ENCODE measurements at places on chromosomes 7 and 10.

GRCh38 chr10:102627736-102628293 lies 16.5 kb upstream of the TRIM8 start:
- no peak for DNase-seq

- no peak for DNase-seq
Observed at GRCh38 chr7:42104231-42104630, 132.8 kb downstream of the GLI3 start.

GRCh38 chr10:102299873-102300272 lies 54.5 kb downstream of the GBF1 start:
- no peak for DNase-seq

- no peak for DNase-seq
Observed at GRCh38 chr7:125355899-125356298, 426.3 kb upstream of the POT1 start.

DNA sequence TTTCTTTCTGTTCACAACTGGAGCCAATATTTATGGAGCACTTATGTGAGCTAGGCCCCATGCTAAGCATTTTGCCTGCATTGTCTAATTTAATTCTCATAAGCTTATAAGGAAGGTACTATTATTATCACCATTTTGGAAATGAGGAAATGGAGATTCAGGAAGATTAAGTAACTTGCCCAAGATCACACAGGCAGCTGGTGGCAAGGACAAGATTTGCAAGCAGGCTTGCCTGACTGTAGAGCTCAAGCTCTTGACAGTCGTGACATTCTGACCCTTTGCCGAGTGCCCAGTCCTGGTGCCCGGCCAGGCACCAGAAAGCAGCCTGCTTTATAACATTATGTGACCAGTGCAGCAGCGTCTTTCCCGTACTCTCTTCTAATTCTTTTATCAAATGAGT lies 38.2 kb downstream of the WNT2 start:
- DNase-seq, result no peak

DNA sequence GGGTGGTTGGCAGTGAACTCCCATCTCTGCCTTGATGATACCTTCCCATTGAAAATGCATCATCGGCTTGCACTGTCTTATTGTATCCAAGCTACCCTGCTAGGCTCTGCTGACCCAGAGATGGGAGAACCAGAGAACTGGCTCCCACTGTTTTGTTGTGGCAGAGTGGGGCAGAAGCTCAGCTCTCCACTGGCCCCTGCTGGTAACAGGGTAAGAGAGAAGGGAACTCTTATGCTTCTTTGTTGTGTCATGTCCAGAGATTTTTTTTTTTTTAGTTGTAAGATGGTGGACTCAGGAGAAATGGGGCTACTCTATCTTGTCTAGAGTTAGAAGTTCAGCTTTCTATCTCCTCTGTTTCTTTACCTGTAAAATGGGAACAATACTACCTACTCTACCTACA lies 100.5 kb upstream of the SDK1 start:
- DNase-seq, result no peak

DNA sequence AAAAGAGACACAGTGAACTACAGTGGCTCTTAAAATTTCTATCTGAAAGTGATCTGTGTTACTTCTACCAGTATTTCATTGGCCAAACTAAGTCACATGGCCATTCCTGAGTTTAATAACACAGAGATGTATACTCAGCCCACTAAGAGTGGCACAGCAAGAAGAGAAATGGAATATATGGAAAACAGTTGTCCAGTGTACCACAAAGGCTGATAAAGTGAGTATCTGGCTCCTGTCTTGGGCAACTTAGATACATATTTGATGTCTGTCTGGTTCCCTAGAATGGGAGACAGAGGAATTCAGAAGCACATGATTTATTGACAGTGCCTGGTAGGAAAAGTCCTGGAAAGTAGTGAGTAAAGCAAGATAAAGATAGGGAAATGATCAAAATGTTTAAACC lies 10.1 kb upstream of the PON1 start:
- DNase-seq, result no peak

DNA sequence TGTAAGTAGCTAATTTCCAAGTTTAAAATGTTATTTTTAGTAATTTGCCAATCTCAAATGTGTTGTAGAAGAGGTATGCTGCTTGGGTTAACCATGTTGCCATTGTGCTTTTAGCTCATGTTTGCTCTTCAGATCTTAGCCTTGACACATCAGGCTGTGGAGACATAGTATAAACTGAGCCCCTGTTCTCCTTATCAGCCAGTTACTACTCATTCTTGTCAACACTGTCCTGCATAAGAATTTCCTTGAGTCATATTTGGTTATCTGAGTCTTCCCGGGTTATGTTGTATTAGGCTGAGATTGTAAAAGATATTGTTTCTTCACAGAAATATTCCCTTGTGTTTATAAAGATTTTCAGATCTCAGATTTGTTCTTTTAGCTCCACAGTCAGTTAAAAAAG lies 4.1 kb downstream of the SSBP1 start:
- no peak for DNase-seq

DNA sequence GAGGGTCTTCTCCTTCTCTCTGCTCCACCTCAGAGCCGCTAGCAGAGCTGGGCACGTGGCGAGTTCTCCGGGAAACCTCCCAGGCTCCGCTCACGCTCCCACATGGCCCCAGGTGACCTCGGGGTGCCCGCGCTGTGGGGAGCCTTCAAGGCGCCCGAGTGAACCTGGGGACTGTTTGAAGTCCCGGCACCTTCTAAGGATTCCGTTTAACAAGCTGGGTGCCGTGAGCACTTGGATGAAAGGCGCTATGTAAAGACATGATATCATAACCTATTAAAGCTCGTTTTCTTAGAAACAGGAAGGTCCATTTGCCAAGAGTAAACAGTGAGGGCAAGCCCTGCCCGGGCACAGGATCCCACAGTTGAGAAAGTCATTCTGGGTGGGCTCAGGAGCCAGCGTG lies 15.8 kb upstream of the MYL10 start:
- no peak for DNase-seq

- no peak for DNase-seq
Observed at GRCh38 chr7:100781255-100781654, 46.1 kb downstream of the EPHB4 start.

GRCh38 chr7:130479716-130480400 lies 12.0 kb upstream of the MEST start:
- no peak for DNase-seq

DNA sequence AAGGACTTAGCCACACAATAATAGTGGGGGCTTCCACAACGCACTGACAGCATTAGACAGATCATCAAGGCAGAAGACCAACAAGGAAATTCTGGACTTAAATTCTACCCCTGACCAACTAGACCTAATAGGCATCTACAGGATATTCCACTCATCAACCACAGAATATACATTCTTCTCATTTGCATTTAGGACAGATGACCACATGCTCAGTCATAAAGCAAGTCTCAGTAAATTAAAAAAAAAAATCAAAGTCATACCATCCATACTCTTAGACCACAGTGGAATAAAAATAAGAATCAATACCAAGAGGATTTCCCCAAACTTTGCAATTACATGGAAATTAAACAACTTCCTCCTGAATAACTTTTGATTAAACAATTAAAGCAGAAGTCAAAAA lies 155.9 kb downstream of the CDK14 start:
- DNase-seq, result no peak

- DNase-seq, result no peak
Observed at GRCh38 chr10:110985497-110986275, 66.3 kb downstream of the SHOC2 start.

- DNase-seq, result no peak
Observed at GRCh38 chr10:86202226-86202735, 164.3 kb downstream of the GRID1 start.

DNA sequence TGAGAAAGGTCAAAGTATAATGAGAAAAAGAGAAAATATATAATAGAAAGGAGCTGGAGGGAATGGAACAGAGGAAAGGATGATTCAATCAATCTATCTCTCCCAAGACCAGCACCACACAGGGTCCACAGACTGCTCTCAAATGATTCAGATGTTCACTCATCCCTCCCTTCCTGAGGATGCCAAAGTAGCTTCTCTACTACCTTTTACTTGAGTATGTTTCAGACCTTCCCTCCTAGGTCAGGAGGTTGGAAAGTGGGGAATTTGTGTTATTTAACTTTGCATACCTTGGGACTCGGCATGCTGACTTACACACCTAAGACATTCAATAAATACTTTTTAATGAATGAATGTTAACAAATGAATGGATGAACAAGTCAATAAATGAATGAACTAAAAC lies 30.6 kb downstream of the CPVL start:
- DNase-seq, result no peak

- DNase-seq, result no peak
Observed at GRCh38 chr7:92423710-92424131, 23.6 kb upstream of the GATAD1 start.

All from stimulated activated CD4-positive, alpha-beta T cell treated with anti-CD3 and anti-CD28 coated beads, Interleukin-1b, Interleukin-23, amount 100 ng/mL, for 4 hours (primary cell).